ENCODE measurements at places on chromosomes 5 and 9.

DNA sequence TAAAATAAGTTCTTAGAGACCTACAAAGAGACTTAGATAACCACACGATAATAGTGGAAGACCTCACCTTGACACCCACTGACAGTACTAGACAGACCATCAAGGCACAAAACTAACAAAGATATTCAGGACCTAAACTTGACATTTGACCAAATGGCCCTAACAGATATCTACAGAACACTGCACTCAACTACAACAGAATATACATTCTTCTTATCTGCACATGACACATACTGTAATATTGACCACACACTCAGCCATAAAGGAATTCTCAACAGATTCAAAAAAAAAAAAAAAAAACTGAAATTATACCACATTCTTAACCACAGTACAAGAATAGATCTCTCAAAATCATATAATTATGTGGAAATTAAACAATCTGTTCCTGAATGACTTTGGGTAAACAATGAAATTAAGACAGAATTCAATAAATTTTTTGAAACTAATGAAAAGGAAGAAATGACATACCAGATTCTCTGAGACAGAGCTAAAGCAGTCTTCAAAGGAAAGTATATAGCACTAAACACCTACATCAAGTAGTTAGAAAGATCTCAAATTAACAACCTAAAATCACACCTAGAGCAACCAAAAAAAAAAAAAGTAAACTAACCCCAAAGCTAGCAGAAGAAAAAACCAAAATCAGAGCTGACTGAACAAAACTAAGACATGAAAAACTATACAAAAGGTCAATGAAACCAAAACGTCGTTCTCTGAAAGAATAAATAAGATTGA, 362.3 kb upstream of the POU5F2 start:
- no peak for DNase-seq

GRCh38 chr9:135480071-135480939, 723 bp downstream of the PPP1R26 start:
- DNase-seq: peak; percentile 31

DNA sequence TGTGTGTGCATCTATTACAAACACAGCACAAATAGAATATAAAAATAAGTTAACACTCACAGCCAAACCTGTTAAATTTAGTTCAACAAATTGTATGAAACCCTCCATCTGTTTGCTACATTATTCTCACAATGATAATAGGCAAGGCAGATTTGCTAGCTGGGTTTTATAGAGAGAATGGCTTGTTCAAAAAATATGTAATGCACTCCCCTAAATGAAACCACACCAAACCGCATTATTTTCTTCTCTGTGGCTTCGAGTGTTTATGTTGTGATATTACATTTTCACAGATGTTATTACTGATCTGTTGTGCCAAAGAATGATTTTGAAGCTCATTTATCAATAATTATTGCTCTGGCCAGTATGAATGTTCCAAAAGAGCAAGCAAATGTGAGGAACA, 92.9 kb downstream of the SPATA31D1 start:
- DNase-seq: no peak

- no peak for DNase-seq
Observed at GRCh38 chr5:59062986-59063683, 480.3 kb downstream of the RAB3C start.

GRCh38 chr9:1001838-1002237, 25.4 kb downstream of the DMRT3 start:
- DNase-seq: peak; percentile 16

DNA sequence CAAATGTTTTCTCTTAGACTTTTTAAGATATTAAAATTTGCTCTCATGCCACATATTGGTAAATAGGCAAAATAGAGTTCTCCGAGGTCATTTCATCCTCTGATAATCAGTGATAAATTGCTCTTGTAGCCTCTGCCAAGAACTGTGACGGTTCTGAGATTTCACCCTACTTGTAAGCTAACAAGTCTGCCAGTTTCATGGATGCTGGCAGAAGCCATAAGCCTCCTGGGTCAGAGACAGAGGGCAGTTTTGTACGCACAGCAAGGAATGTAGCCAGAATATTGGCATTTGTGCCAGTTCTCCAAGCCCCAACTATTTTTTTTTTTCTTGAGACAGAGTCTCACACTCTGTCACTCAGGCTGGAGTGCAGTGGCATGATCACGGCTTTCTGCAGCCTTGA, 945.0 kb upstream of the WWC1 start:
- no peak for DNase-seq

DNA sequence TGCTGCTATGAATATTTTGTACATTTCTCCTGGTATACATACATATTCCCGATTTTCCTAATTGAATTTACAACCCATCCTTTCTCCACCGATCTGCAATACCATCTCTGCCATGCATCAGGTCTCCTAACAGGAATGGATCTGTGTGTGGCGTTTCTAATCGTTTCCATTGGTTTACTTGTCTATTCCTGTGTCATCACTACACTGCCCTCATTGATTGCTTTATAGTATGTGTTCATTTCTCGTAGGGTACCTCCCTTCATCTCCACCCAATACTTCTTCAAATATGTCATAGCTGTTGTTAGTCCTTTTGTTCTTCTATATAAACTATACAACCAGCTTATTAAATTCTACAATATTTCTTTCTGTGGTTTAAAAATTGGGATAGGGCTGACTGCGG, 7.1 kb upstream of the OR2S2 start:
- no peak for DNase-seq

GRCh38 chr9:136373300-136374182, at the start of gene CARD9:
TSS of gene CARD9 (minus strand) at chr9:136373669. CDS start at chr9:136372078, 1,591 bp downstream.
- DNase-seq: peak; percentile 67

GRCh38 chr9:37511016-37512010, 25.6 kb downstream of the POLR1E start:
- no peak for DNase-seq

GRCh38 chr9:34771007-34771406, 61.1 kb upstream of the CCL21 start:
- no peak for DNase-seq

DNA sequence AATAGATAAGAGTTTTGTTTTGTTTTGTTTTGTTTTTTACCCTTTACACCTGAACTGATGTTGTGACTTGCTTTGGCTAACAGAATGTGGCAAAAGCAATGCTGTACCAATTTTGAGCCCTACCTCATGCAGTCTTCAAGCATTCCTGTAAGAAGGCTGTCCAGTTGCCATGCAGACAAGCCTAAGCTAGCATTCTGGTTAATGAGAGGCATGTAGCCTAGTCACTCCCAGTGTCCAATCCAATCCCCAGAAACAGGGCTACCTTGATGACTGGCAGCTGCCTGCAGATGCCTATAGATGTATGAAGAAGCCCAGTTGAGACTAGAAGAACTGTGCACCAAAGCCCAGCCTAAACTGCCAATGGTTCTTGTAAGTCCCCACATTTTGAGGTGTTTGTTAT, 9.4 kb upstream of the EFNA5 start:
- DNase-seq: no peak

GRCh38 chr5:95924720-95925377, 36.8 kb downstream of the ELL2 start:
- peak; percentile 14 for DNase-seq
